Dorsolateral prefrontal cortex (tissue), 122 donors: ENCODE measurements at places on chromosomes 12 and 14.

DNA sequence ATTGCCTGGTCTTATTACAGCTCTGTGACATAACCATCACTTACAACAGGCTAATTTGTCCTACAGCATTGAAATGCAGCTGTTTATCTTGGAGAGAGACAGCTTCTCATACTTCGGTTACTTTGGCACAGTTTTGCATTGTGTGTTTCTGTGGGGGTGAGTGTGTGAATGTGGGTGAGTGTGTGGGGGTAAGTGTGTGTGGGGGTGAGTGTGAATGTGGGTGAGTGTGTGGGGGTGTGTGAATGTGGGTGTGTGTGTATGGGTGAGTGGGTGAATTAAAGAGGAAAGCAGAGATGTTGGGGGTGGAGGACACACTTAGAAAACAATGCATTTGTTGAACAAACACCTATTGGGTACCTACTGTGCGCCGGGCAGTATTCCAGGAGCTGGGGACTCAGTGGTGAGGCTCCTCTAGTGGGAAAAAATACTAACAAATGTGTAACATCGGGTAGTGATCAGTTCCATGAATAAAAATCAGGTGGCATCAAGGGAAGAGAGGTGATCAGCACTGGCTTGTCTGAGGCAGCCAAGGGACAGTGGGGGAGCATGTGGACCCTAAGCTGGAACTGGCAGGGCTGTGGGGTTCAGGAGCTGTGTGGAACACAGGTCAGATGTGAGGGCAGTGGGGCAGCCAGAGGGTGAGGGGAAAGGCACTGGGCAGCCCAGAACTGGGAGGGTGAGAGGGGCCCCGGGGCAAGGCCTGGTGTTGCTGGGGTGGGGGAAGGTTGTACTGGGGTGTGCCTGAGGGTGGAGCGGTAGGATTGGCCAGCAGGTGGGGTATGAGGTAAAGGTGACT lies 44.1 kb upstream of the AMN start:
- no peak for DNase-seq

DNA sequence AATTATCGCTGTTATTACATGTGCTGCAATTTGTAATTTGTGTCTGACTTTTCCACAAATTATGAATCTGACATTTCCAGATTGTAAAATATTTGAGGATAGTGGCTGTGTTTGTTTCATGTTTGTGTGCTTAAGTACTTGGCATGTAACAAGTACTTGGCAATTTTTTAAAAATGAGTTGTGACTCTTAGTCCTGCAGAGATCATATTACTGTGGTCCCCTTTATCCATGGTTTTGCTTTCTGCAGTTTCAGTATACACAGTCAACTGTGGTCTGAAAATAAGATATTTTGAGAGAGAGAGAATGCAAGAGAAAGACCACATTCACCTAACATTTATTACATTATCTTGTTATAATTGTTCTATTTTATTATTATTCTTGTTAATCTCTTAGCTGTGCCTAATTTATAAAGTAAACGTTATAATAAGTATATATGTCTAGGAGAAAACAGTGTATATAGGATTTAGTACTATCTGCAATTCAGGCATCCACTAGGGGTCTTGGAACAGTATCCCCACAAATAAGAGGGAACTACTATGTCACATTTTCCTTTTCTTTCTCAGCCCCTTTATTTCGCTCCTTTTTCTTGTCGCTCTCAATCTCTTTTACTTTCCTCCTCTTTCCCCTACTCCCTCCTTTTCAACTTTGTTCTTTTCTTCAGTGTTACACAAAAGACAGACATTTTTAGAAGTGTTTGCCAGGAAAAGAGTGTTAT lies 176.1 kb downstream of the FUT8 start:
- no peak for DNase-seq

DNA sequence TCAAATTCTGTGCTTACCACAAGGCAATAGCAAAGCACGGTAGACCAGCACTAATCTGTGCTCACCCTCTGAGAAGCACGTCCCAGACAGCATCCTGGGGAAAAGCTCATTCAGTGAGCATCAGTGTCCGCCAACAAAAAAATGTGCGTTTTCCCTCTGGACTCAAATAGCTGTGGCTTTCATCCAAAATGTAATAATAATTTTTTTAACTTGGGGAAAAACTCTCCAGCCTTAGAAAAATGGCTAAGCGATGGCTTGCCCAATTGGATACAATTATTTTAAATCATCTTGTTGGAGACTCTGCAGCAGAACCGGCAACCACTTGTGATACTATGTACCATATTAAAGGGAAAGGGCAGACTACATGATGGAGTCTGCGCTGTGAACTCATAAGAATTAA lies 1.1 kb upstream of the KRT77 start:
- DNase-seq, result no peak

GRCh38 chr12:104975587-104976343 lies 10.4 kb upstream of the NOPCHAP1 start:
- no peak for DNase-seq

DNA sequence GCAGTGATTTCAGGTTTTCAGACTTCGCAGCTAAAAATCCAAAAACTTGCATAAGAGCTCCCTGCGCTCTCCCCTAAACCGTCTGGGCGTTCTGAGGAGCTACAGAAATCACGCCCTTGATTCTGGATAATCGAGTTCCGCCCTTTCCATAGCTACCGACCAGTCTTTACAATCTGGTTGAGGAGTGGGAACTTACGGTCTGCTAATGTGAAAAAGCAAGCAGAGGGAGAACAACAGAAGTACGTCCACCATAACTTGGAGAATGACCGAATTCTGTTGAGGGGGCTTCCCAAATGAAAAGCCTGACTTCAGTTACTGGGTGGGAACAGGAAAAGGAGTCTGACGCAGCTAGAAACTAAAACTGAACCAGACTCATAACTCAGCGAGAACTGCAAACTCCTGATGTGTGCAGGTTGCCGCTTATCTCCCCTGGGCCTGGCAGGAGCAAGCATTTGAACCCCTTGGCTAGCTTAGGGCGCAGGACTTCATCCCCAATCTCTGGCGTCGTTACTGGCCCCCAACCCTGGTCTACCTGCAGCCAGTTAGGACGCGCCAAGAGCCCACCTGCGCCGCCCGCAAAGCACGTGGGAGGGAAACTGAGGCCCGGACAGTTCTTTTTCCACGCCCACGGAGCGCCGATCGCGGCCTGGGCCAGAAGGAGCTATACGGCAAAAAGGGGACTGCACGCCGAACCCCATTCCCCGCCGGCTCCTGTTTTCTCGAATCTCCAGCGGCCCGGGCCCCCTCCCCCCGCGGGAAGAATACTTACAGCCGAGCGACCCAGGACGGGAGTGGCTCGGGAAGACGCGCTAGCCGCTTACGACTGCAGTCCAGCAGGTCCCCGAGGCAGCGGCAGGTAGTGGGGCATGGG lies 838 bp downstream of the LRIG3 start:
- DNase-seq, result no peak

DNA sequence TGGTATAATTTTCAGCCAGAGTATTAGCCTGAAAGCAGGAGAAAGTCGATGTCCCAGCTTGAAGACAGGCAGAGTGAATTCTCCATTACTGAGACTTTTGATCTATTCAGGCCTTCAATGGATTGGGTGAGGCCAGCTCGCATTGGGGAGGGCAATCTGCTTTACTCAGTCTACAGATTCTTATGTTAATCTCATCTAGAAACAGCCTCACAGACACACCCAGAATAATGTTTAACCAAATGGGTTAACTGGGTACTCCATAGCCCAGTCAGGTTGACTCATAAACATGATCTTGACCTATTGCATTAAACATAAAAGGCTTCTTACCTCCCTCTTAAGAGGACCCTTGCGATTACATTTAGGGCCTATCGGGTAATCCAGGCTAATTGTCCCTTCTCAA lies 118.0 kb downstream of the KTN1 start:
- no peak for DNase-seq

DNA sequence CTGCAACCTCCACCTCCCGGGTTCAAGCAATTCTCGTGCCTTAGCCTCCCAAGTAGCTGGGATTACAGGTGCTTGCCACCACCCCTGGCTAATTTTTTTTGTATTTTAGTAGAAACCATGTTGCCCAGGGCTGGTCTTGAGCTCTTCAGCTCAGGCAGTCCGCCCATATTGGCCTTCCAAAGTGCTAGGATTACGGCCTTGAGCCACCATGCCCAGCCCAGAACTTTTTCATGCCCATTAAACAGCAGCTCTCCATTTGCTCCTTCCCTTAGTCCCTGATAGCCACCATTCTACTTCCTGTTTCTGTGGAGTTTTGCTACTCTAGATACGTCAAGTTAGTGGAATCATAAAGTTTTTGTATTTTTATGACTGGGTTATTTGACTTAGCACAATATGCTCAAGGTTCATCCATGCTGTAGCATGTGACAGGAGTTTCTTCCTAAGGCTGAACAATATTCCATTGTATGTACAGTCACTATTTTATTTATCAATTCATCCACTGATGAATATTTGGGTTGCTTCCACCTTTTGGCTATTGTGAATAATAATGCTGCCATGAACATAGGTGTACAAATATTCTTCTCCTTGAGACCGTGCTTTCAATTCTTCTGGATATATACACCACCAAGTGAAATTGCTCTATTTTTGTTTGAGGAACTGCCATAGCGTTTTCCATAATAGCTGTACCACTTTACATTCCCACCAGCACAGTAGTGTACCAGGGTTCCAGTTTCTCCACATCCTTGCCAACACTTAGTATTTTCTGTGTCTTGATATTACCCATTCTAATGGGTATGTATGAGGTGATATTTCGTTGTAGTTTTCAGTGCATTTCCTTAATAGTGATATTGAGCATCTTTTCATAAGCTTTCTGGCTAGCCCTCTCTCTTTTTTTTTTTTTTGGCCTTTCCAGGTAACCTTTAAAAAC lies 15.0 kb downstream of the ATF1 start:
- no peak for DNase-seq

DNA sequence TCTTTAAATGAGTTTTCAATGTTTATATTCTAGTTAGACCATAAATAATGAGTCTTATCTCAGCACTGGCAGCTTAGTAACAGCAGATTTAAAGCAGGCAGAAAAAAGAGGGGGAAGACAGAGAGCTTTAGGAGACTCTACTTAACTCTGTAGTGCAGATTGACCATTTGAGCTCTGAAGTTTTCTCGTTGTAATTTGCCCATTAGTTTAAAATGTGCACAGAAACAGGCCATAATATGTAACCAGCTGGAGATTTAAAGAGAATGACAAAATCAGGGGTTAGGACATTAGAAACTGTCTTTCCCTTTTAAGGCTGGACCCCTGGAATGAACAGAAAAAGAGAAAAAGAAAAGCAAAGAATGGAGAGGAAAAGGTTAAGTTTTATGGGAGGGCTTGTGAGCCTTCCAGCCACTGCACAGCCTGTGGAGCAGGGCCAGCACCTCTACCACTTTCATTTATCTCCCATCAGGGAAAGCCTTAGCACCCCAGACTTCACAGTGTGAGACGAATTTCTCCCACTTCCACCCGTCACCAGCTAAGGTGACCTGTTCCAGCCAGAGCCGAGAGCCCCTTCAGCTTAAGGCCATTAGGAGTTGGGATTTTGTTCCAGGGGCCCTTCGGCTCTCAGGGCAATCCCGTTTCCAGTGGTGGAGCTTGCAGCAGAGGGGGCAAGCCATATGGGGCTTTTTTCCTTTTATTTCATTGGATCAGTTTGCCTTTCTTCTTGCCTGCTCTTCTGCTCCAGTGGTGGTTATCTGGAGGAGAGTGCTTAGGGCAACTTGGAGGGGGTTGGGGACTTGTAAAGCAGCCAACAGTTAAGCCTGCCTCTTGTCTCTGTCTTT lies 8.0 kb downstream of the IL22 start:
- DNase-seq, result no peak

- DNase-seq, result peak; percentile 36
Observed at GRCh38 chr12:51351913-51352532, 5.5 kb upstream of the CELA1 start.
